Activated CD8-positive, alpha-beta T cell treated with anti-CD3 and anti-CD28 coated beads for 36 hours (primary cell): ENCODE measurements at places on chromosomes 3 and 15.
A peak's percentile ranks its signal among the peaks of the same experiment; 100 is the strongest.

DNA sequence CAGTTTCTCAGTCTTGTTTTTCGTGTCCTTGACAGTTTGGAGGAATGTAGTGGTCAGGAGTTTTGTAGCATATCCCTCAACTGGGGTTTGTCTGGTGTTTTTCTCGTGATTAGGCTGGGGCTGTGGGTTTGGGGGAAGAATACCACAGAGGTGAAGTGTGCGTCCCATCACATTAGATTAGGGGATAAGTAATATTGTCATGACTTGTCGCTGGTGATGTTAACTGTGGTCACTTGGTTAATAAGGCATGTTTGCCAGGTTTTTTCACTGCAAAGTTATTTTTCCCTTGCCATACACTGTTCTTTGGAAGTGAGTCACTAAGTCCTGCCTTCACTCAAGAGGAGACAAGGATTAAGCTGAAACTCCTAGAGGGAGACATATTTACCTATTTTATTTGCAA lies 39.1 kb downstream of the PAK2 start:
- DNase-seq, result no peak

- peak; percentile 3 for DNase-seq
Observed at GRCh38 chr15:45523166-45523460, 558 bp upstream of the SLC30A4 start.

DNA sequence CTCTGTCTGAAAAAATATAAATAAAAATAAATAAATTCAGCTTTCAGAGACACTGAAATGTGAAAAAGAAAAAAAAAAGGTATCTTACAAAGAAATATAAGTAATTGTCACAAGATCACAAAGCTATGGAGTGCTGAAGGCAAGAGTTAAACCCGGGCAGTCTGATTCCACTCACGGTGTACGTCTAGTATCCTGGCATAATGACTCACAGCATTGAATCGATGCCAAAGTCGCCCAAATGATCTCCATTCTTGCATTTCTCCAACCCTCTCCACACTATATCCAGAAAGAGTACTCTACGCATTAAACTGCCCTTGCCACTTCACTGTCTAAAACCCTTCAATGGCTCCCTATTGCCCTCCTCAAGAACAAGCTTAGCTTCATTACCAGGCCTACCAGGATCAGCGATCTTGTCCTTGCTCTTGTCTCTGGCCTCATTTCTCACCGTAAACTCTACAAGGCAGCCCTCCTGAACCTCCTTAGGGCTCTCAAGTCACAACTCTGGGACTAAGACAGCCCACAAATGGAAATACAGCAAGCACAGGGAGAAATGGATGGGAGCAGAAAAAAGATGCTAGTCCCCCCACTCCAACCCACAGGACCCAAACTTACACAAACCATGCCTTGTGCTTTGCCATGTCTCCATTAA lies 7.7 kb downstream of the SUCLG2 start:
- no peak for DNase-seq

- DNase-seq, result no peak
Observed at GRCh38 chr3:52752045-52752660, 18.6 kb downstream of the NEK4 start.

DNA sequence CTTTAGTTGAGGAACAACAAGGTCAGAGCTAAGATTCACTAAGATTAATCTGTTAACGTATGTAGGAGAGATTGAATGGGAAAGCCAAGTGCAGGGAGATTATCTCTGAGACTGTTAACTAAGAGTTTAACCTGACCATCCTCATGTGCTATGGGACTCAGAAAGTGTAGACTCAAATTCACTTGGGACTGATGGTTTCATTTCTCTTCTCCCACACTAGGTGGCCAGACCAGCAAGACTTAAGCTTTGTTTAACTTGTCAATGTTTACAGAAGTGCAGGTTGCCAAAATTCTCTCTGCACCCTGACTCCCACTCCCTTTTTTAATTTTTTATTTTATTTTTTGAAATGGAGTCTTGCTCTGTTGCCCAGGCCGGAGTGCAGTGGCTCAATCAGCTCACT lies 6.3 kb upstream of the HEXA start:
- DNase-seq, result no peak

DNA sequence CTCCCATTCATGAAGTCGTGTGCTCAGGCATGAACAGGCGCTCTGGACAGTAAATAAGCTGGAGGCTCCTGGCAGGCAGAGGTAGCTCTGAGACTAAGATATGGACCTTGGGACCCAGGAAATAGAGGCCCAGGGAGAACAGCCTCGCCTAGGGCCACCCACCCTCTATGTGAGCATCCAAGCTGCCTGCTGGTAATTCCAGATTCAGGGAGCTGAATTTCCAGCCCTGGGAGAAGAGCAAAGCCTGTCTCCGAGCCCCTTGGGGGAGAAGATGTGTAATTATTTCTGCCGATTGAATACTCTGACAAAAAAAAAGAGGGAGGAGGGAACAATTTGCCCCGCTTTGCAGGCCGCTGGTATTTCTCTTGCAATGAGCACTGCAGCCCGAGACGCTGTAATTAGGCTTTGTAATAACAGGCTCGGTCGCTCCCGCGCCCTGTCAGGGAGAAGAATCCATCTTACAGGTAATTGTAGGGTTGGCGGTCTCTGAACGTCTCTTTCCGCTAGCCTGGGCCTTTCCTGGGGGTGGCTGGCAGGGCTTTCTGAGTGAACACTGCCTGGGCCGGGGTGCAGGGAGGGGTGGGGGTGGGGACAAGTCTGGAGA lies 131.5 kb downstream of the WNT7A start:
- DNase-seq, result no peak

- DNase-seq, result no peak
Observed at GRCh38 chr3:5126586-5126985, 4.5 kb downstream of the ARL8B start.

DNA sequence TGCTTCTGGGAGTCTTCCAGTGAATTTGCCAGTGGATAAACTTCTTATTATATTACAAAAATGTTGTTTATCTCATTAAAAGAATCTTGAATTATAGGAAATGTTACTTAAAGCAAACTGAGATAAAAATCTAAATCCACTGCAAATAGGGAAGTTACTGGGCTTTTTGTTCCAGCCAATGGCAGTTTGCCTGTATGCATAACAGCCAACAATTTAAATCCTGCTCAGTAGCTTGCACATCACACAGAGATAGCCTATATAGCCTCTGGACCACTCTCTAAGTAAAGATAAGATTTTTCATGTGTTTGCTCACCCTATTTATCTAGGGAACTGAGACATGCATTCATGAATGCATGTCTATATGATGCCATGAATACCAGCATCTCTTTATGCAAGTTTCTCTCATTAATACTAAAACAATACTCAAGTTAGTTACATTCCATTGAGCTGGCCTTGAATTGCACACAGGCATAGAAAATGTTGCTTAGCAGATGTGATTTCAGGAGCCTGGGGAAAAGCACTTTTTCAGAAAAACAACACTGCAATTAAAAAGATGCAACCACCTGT lies 92.1 kb upstream of the GPR149 start:
- DNase-seq, result no peak

DNA sequence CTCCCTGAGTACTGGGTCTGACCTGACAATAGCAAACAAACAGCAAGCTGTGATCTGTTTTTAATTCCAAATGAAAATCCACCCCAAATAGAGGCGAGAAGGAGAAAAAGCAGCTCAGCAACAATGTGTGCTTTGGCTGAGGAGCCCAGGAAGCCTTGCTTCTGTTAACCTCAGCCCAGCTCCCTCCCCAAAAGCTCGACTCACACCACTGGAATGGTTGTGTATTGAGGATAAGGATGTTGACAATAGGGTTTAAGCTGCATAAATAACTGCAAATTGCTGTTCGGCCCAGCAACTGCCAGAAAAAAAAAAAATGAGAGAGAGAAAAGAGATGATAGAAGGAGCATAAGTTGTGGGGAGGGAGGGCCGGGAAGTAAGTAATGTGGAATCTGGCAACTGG lies 104.0 kb upstream of the TBC1D5 start:
- DNase-seq, result no peak

DNA sequence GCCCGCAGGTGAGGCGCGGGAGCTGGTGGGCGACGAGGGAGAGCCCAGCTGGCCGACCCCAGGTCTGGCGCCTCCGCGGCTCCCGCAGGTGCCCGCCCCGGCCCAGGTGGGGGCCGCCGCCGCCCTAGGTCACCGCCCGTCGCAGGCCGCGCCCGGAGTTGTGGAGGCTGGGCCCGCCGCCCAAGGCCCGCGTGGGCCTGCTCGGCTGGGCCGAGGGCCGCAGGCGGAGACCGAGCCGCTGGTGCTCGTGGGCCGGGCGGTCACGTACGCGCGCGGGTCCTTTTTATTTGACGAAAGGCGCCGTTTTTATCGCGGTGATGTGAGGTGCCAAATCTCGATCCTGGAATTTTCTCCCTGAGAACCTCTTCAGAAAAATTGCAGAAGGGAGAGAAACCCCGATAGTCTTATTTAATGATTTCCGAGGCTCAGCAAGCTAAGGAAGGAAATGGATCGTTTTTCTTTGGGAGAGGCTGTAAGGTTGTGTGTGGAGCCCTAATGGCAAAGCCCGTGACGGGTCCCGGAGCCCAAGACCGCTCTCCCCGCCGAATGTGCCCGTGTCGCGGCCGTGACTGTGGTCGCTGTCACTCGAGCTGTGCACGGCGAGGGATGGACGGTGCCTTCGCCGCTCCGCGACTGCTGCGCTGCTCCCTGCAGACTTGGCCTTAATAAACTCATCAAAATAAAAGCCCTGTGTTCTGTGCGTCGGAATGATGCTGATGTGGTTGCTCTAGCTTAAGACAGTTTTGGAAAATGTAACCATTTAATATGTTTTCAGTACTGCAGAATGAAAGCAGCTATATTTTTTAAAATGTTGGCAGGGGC lies 612 bp downstream of the APPL1 start:
- DNase-seq, result peak; percentile 54

- peak; percentile 41 for DNase-seq
Observed at GRCh38 chr3:47961815-47962606, 54.2 kb downstream of the MAP4 start.

DNA sequence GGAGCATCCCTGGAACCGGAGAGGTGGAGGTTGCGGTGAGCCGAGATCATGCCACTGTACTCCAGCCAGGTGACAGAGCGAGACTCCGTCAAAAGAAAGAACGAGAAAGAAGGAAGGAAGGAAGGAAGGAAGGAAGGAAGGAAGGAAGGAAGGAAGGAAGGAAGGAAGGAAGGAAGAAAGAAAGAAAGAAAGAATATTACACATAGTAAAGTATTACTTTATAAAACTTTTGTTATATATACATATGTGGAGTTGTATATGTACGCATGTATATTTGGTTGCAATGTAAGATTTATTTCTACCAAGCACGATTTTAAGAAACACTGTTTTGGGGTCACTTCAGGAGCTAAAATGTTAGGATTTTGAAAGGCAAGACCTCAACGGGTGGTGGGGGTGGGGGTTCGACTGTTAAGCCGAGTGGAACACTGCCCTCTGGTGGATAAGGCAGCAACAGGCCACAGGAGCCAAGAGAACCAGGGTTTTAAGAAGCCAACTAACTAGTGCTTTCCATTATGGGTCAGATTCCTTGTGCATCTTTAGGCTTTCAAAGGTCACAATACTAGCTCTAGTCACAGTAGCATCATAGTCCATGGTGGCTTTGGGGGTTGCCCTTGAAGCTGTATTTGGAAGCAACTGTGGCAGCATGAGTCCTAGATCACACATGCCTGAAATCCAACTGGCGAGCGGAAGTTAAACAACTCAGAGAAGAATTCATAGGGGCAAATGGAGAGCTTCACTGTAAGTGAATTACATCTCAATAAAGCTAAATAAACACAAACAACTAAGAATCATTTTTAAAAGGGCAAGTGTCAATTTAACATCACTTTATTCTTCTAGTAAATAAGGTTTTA lies 22.5 kb downstream of the GLB1 start:
- peak; percentile 85 for DNase-seq

DNA sequence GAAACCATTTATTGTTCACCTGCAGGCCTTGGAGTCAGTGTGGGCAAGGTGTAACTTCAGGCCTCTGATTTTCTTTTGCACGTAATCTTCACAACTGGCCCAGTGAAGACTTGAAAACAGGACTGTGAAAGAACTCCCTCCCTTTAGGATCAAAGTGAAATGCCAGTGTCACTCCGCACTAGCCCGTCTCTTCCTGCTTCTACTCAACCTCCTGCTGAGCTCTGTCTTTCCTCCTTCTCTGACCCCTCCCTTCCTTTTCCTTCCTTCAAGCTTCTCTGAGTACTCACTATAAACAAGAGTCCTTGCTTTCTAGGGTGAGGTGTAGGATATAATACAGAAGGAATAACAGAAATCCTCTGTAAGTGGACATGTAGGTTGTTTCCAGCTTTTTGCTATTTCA lies 28.5 kb downstream of the TMEM41A start:
- DNase-seq, result no peak

DNA sequence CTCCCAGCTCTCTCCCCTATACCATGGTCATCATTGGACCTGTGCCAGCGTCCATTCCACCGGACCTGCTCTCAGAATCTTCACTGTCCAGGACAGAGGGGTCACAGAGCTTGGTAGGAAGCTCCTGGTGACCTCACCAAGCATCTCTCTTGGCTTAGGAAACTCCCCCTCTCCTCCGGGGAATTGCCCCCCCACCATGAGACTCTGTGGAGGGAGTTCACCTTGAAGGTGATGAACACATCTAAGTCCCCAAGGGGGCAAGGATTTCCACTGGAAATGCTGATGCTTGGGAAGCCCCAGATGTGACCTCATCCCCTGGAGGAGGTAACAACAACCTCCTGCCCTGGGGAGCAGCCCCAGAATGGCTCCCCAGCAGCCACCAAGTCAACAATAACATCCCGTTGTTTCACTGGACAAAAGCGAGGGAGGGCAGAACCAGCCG lies 3.2 kb downstream of the SEMA7A start:
- DNase-seq, result no peak

- peak; percentile 17 for DNase-seq
Observed at GRCh38 chr3:110881069-110881468, 190.5 kb upstream of the NECTIN3 start.

DNA sequence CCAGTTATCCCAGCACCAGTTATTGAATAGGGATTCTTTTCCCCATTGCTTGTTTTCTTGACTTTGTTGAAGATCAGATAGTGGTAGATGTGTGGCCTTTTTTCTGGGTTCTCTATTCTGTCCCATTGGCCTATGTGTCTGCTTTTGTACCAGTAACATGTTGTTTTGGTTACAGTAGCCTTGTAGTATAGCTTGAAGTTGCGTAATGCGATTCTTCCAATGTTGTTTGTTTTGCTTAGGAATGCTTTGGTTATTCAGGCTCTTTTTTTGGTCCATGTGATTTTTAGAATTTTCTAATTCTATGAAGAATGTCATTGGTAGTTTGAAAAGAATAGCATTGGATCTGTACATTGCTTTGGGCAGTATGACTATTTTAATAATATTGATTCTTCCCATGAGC lies 94.3 kb upstream of the CHMP2B start:
- DNase-seq, result no peak

- DNase-seq, result no peak
Observed at GRCh38 chr3:182438398-182438797, 354.9 kb upstream of the ATP11B start.

DNA sequence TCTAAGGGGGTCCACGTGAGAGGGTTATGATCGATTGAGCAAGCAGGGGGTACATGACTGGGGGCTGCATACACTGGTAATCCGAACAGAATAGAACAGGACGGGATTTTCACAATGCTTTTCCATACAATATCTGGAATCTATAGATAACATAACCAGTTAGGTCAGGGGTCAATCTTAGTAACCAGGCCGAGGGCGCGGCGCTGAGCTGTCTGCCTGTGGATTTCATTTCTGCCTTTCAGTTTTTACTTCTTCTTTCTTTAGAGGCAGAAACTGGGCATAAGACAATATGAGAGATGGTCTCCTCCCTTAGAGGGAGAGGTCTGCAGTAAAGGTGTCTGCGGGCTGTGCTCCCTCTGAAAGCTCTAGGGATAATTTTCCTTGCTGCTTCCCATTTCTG lies 261.3 kb downstream of the XXYLT1 start:
- no peak for DNase-seq
